Osteocyte (in vitro differentiated cells): ENCODE measurements at places on chromosomes 13 and 19. TPM values are rescaled to one million over a fixed set of nuclear protein-coding genes. Genes with fewer than 3 reads are reported as not detected.

The GRIN3B gene
- total RNA-seq: 0.46 TPM in 1 of 2 replicates, not detected in the other

DNA sequence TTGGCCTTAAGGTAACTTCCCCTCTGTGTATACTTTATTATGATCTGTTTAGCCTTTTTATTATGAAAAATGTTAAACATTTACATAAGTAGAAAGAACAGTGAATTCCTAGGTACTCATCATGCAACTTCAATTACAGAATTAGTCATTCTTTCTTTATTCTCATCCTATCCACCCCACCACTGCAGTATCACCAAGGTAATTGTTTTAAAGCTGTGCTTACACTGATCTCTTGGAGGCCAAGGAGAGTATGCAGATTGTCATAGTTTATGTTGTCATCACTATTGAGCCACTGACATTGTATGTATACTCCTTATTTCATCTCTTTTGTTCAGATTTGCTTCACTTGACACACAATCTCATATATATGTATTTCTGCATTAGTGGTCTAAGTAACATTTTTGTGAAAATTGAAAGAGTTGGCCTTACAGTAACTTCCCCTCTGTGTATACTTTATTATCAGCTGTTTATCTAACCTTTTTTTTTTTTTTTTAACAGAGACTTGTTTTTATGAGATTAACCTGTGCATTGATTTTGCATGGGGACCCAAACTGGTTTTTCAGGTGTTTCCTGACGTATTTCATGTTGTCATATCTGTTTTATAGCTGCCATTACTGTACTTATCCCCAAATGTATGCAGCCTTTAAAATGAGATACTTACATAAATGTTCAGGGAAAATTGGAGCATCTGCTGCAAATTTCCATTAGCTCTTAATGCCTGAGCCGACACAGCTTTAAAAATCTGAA is 4.5 kb downstream of the ZNF507 start:
- no peak for DNase-seq

DNA sequence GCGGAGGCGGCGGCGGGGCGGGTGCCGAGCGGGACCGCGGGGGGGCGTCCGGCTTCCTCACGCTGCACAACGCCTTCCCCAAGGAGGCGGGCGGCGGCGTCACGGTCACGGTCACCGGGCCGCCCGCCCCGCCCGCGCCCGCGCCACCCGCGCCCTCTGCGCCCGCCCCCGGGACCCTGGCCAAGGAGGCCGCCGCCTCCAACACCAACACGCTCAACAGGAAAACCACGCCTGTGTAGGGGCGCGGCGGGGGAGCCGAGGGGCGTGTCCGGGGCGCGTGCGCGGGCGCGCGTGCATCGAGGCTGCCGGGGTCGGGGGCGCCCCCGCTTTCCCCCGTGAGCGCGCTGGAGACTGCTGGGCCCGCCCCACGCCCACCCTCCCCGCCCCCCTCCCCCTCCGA is 8.8 kb upstream of the CACNG6 start:
- no peak for DNase-seq

The ATP4A gene
- not detected in 2 replicates for total RNA-seq

GRCh38 chr19:1761528-1762242 is 8.4 kb downstream of the ONECUT3 start:
- no peak for DNase-seq

- no peak for DNase-seq
Measured at GRCh38 chr13:94658926-94659597, 53.3 kb downstream of the SOX21 start.

GRCh38 chr13:76745261-76746200 is 140.7 kb downstream of the KCTD12 start:
- no peak for DNase-seq

The CNN2 gene
- 318 and 327 TPM in 2 replicates for total RNA-seq

The CCDC194 gene
- not detected in 2 replicates for total RNA-seq

- DNase-seq: no peak
Measured at GRCh38 chr13:73665261-73665660, 468.9 kb downstream of the KLF12 start.

DNA sequence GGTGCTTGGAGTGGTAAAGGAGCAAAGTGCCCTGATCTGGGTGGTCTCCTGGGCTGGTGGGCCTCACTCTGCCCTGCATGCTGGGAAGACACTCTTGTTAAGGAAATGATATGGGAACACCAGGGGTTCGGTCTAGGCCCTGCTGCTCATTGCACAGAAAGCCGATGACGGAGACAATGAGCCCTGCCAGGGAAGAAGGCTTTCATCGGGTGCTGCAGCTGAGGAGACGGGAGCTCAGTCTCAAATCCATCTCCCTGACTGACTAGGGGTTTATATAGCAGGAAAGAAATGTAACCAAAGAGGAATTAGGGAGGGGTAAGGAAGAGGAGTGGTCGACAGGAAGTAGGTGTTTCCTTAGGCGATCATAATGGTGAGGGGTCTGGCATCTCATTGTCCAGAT is 253.4 kb downstream of the TEX29 start:
- no peak for DNase-seq

DNA sequence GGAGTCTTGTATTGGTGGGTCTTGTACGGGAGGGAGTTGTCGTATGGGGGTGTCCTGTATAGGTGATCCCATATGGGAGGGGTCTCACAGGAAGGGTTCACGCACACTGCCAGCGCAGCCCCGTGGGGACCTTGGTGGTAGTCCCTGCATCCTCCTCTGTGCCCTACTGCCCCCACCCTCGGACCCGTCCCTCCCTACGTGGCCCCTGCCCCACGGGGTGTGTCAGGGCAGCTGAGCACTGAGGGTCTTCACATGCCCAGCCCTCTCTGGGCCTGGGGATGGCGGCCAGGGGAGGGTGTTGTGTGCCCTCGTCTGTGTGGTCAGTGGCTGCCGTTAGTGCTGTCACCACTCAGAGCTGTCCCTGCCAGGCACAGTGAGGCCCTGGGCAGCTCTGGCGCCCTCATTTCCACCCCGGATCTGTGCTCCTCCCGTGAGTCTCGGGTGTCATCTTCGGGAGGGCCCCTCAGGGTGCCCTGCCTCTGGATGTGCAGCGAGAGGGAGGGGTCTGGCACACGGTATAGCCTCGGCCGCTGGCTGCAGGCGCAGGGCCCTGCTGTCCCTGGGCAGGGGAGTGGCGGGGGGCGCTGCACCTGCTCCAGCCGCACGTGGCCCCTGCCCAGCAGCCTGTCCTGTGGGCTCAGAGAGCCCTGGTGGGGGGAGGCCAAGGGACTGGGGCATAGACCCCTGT is 16.0 kb upstream of the GNA15 start:
- DNase-seq: no peak

The ZNF813 gene
- 4.4 and 4.5 TPM in 2 replicates for total RNA-seq

- no peak for DNase-seq
Measured at GRCh38 chr13:41694545-41695301, 237.4 kb downstream of the RGCC start.

GRCh38 chr19:648904-649801 is 9.5 kb downstream of the FGF22 start:
- no peak for DNase-seq

DNA sequence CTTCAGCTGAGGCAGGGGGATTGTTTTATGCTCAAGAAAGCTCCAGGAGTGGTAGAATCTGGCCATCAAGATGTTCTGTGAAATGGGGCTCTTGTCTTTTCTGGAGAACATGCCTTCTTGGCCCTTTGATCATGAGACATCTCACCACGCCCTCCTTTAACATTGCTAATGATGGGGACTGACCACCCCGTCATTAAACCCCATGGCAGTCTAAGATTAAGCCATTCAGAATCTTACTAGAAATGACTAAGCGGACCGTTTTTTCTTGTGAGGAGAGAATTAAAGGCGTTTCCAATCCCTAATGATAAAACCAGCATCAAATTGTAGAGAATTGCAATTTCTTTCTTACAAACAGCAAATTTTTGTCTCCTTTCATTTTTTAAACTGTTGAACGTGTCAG is 89.4 kb downstream of the COL4A2 start:
- DNase-seq: no peak

DNA sequence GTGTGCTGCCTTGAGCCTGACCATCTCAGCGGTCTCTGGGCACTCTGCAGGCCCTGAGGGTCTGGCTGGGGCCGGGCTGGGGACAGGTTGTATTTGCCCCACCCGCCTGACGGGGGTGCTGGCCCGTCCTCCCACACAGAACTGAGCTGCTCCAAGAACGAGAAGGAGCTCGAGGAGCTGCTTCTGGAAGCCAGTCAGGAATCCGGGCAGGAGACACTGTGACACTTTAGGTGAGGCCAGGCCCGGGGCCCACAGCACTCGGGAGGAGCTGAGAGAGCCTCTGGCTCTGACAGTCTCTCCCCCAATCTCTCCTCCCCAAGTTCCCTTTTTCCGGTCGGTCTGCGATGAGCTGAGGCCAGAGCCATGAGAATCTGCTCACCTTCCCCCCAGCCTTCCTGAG is 14.5 kb downstream of the NKPD1 start:
- no peak for DNase-seq

The KANK3 gene
- 0.30 TPM in 1 of 2 replicates, not detected in the other for total RNA-seq

The FPR1 gene
- total RNA-seq: not detected in 2 replicates

The MUC16 gene
- not detected in 2 replicates for total RNA-seq

- no peak for DNase-seq
Measured at GRCh38 chr13:70623239-70623638, 515.0 kb upstream of the KLHL1 start.

DNA sequence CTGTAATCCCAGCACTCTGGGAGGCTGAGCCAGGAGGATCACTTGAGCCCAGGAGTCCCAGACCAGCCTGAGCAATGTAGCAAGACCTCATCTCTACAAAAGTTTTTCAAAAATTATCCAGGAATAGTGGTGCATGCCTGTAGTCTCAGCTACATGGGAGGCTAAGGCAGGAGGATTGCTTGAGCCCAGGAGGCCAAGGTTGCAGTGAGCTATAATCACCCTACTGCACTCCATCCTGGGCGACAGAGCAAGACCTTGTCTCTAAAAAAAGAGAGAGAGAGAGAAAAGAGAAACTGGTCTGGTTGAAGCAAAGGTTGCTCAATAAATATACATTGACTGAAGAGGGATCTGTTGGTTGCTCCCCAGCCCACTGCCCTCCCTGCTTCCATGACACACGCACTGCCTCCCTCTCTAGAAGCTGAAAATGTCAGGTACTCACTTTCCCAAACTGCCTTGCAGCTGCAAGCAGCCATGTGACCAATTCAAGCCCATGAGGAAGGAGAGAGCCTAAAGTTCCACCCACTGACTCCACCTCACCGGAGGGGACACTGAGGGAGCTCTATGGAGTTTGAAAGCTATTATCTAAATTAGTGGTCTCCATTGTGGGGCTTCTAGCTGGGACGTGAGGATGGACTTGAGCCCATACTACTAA is 14.0 kb downstream of the CEACAM16 start:
- no peak for DNase-seq

The LILRA6 gene
- total RNA-seq: not detected in 2 replicates

GRCh38 chr13:112879283-112879833 is 89.7 kb upstream of the MCF2L start:
- no peak for DNase-seq

The TTC9B gene
- not detected in 2 replicates for total RNA-seq

The ZNF256 gene
- 6.0 and 6.3 TPM in 2 replicates for total RNA-seq

The LMTK3 gene
- total RNA-seq: 0.32 and 0.39 TPM in 2 replicates
